ENCODE measurements at places on chromosomes 2 and 18.

DNA sequence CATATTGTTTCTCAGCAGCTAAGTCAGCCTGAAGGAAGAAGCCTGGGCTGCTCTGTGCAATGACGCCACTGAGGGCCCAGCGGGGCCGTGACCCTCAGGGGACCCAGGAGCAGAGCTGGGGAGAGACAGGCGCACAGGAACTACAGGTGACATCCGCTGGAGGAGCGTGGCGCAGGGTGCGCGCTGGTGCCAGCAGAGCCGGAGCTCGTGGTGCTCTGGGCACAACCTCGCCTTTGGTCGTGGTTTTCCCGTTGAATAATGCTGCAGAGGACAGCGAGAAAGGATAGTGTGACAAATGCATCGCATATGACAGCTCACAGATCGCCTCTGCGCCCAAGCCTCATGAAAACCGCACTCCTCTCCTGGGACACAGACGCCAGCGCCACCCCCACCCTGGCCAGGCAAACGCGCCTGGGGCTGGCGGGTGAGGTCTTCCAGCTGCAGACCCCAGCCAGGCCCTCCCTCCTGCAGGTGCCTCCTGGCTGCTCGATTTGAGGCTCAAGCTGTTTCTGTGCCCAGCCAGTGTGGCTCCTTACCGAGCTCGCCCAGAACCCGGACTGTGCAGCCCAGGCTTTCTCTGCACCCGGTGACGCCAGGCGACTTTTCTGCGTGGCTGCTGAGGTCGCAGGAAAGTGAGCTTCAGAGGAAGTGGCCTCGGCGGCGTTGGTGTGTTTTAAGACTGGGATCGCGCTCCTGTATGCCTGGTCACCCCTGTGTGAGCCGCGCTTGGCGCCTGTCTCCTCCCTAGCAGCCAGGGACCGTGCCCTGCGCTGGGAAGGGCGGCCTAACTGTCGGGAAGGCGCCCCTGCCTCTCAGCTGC, 583.1 kb upstream of the HS6ST1 start:
- DNase-seq = no peak

DNA sequence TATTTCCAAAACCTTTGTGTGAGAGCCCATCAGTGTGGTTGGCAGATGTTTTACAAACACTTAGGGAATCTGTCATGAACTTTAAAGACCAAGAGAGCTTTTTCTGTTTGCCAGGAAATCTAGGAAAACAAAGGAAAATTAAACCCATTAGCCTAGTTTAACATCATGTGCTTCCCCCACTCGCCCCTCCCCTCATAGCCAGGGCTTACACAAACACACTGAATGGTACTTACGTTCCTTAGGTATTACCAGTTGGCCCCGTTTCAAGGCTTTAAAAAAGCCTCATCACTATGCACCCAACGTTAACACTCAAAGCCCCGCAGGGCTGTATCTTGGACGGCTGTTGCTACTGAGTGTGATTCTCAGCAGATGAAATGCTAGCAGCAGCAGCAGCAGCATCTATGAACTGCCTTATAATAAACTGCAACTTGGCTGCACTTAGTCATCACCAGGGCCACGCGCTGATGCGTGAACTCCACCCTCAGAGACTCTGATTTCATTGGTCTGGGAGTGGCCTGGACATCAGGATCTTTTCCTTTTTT, 20.1 kb upstream of the TTC39C start:
- no peak for DNase-seq

DNA sequence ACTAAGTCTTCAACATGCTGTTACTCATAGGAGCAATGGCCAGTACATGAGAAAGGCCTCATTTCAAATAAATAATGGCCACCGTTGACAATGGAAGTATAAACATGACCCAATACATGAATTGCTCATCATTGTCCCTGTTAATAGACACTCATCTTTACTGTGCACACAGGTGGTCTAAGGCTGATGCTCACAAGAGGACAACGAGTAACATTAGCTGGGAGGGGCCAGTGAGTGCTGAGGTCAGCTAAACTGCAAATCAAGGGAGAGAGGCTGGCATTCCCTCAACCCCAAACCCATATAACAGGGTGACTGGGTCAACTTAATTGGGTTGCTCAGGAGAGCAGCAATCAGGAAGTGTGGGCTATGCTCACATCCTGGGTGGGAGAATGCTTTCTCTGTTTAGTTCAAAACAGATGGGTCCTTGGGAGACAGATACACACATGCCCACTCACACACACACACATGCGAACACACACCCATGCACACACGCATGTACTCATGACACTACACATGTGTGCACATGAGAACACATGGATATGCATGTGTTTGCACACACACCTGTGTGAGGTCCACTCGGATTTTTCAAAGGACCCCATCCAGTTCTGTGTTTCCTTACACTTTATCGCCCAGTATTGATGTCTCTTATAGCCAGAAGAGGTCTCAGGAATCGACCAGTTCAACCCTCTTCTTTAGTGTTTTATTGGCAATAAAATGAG, 172.0 kb downstream of the INHBB start:
- no peak for DNase-seq

- no peak for DNase-seq
Observed at GRCh38 chr18:73340135-73340977, 472.6 kb upstream of the NETO1 start.

DNA sequence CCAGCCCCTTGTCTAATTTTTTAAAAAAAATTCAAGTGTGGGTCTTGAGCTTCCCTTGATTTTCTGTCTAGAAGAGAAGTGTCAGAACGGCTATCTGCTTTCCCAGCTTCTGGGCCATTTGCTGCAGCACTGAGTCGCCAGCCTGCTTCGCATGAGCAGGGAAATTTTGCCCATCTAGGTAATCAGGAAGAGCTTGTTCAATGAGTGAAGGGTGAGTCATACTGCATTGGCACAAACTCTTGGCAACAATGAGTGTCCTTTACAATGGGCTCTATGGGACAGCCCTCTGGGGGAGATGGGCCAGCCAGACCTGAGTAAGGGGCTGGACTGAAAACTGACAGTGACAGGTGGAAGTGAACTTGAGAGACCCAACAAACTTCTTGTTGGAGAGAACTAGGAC, 2.4 kb upstream of the RNF144A start:
- no peak for DNase-seq

GRCh38 chr18:1350931-1351450, 446.3 kb downstream of the ADCYAP1 start:
- no peak for DNase-seq

GRCh38 chr2:152647552-152647951, 69.7 kb downstream of the PRPF40A start:
- DNase-seq = no peak

DNA sequence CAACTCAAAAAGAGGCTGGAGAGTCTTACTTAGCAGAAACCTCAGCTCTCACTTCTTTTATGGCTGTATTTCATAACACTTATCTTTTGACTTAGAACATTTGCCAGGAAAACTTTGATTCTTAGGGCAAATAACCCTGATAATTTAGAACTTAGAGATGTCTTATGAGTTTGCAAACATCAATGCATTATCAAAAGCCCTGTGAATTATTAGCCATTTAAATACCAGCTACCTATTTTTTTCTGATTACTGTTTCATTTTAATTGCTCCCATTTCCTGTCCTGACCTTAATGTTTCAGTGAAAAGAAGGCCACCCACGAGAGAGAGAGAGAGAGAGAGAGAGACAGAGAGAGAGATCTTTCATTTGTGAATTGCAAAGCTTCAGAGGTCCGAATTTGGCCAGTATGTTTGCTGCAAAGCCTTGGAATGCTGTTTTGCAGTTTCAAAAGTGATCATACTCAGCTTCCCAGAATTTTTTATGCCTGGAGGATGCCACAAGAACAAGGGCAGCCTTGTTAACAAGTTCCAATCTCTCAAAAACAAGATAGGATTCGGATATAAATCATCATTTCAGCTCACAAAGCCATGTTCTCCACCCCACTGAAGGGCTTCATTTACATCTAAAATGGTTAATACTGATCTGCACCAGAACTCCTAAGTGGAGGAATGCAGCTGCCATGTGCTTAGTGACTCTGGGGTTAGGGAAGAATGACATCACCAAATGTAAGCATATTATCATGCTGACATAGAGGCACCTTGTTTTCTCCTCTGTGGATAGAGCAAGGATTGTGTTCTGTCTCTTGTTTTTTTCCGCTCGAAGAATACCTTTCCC, 478.2 kb downstream of the ARHGAP15 start:
- no peak for DNase-seq
